ENCODE measurements at places on chromosomes 2 and 18. TPM values are rescaled to one million over a fixed set of nuclear protein-coding genes. Genes with fewer than 3 reads are reported as not detected.

DSEL gene
- 1.9 TPM for polyA plus RNA-seq

SUCLG1 gene
- polyA plus RNA-seq = 789 TPM

LHCGR gene
- polyA plus RNA-seq = not detected

SMPD4 gene
- polyA plus RNA-seq = 21.6 TPM

CFAP65 gene
- 0.73 TPM for polyA plus RNA-seq

LAMA3 gene
- polyA plus RNA-seq = 4.4 TPM

SPP2 gene
- polyA plus RNA-seq = not detected

CD8B gene
- polyA plus RNA-seq = not detected

TSGA10 gene
- 5.3 TPM for polyA plus RNA-seq

ABCG5 gene
- polyA plus RNA-seq = not detected

LRRTM1 gene
- 1.1 TPM for polyA plus RNA-seq

MAP3K19 gene
- polyA plus RNA-seq = not detected
